ENCODE measurements at places on chromosomes 13 and 19. TPM values are rescaled to one million over a fixed set of nuclear protein-coding genes. Genes with fewer than 3 reads are reported as not detected.

- no peak for DNase-seq
Observed at GRCh38 chr19:11678504-11678903, 60.2 kb downstream of the ZNF823 start.

GRCh38 chr13:61406275-61406674 is 9.4 kb downstream of the PCDH20 start:
- DNase-seq: no peak

- DNase-seq: no peak
Observed at GRCh38 chr13:31191748-31192147, 8.0 kb upstream of the B3GLCT start.

Gene TICAM1
- 0.38 TPM for total RNA-seq

Gene ADGRE2
- 2.4 TPM for total RNA-seq

DNA sequence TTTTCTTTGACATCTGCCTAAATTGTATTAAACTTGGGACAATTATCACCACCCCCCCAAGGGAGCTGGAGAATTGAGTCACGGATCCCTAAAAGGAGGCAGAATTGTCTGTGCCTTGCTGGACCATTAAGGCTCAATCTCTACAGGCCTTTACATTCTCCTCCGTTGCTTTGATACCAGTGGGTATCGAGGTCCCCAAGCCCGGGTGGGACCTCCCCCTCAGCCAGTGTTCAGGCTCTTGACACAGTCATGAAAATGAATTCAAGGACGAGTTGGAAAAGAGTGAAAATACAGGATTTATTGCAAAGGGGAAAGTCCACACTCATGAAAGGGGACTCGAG is 5.6 kb downstream of the PPP1R15A start:
- no peak for DNase-seq

Gene SLC25A41
- not detected for total RNA-seq

- no peak for DNase-seq
Observed at GRCh38 chr13:29703421-29703820, 107.9 kb upstream of the SLC7A1 start.

GRCh38 chr19:44813070-44813840 is 4.4 kb downstream of the BCAM start:
- peak; percentile 70 for DNase-seq

- DNase-seq: no peak
Observed at GRCh38 chr13:95226476-95226875, 74.8 kb downstream of the ABCC4 start.

Gene FFAR2
- total RNA-seq: not detected

- no peak for DNase-seq
Observed at GRCh38 chr13:112670864-112671263, 19.0 kb upstream of the ATP11A start.

- DNase-seq: no peak
Observed at GRCh38 chr19:4972509-4973230, 3.8 kb downstream of the KDM4B start.

Gene ZNF506
- total RNA-seq: 24.7 TPM

DNA sequence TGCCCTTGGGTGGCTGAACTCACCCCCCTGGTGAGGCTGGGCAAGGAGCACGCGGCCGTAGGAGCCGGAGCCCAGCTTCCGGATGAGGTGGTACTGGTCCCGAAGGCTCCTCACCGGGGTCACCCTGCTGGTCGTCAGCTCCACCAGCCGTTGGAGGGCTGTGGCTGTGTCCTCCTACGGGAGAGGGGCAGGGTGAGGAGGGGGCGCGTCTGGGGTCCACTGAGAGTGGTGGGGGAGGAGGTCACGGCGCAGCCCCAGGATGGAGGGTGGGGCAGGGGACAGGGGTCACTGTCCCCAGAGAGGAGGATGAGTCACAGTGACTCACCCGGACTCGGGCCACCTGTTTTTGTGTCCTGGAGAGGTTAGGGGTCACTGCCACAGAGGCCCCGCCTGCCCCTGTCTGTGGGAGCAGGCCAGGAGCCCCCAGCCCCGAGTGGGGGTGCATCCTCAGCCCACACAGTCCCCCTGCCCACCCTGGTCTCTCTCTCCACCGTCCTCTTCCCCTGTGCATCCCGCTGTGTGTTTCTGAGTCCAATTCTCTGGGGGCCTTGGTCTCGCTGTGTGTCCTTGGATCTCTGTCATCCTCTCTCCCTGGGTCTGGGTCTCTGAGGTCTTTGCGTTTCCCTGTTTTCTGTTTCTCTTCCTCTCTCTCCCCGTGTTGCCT is 435 bp downstream of the SBK3 start:
- no peak for DNase-seq

- no peak for DNase-seq
Observed at GRCh38 chr13:29877456-29878078, 27.1 kb upstream of the UBL3 start.

GRCh38 chr13:94261163-94261562 is 218.3 kb downstream of the DCT start:
- DNase-seq: no peak

GRCh38 chr13:50521831-50522149 is 321.7 kb downstream of the DLEU7 start:
- DNase-seq: no peak

DNA sequence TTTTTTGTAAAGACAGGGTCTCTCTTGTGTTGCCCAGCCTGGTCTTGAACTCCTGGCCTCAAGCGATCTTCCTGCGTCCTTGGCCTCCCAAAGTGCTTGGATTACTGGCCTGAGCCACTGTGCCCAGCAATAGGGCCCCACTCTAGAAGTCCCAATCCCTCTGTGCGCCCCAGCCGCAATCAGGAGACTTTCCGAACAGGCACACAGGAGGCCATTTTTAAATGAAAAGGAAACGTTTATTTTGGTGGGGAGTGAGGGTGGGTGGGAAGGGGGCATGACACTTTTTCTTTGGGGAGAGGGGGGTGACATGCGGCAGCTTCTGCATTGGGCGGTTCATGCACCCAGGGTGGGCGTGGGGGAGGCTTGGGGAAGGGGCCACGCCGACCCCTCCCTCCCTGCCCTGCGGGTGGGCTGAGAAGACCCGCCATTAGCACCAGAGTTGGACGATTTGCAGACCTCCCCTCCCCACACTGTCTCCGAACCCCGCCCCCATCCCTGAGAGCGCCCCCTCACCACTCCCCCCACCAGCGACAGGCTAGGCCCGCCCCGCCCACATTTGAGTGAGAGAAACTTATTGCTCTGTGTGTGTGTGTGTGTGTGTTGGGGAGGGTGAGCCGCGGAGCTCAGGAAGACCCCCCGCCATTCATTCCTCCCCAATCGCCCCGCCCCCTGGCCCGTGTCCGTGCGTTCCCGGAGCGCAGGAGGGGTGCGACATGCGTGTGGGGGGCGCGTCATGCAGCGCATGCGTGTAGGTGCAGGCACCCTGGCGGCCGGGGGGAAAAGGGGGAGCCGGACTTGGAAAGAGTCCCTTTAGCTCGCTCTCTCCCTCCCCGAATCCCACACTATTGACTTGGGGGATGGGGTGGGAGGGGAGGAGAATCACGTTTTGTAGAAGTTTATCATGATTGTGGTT is 17.2 kb downstream of the KCNC3 start:
- peak; percentile 96 for DNase-seq

DNA sequence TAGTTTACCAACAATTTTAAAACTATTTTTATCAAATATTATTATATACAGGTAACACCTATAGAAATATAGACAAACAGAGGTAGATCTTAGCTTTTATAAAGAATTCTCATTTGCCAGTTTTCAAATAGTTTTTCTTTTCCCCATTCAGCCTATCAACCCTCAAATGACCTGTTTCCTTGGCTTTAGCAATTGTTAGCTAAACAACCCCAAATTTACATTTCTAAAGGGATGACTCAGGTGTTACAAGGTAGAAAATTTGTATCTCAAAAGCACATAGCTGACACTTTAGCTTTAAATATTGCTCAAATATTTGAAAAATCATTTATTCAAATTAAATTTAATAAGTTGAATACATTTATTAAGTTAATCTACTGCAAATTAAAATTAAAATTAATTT is 1207.2 kb downstream of the SLITRK1 start:
- peak; percentile 80 for DNase-seq

Gene ZNF473
- 17.4 TPM for total RNA-seq

GRCh38 chr13:47146991-47147811 is 250.3 kb upstream of the HTR2A start:
- no peak for DNase-seq

DNA sequence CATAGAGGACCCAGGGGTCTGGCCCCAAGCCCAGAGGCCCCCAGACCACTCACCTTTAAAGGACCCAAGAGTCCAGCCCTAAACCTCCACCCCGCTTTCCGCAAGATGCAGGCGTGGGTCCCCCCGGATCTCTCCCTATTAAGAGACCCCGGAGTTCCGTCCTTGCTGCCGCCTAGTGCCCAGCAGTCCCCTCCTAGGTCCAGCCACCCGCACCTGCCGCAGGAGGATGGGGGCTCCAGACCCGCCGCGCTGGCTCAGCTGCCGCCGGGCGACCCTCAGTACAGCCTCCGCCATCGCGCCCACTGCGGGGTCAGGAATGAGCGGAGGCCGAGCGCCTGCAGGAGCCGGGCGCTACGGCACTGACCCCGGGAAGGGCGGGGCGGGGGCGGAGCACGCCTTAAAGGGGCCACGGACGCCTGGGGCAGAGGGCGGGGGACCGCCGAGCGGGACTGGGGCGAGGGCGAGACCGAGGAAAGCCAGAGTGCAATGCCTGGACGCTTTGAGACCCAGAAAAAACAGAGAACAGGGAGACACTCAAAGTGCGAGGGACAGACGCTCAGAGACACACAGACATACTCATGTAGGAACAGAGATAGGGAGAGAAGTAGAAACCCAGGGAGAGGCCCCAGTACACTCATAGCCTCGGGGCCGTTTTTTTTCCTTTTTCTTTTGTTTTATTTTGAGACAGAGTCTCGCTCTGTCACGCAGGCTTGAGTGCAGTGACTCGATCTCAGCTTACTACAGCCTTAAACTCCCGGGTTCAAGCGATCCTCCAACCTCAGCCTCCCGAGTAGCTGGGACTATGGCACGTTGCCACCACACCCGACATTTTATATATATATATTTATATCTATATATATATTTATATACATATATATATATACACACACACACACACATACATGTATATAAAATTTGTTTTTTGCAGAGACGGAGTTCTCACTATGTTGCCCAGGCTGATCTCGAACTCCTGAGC is at the start of gene ETHE1:
Gene ETHE1, minus strand, starts transcription at position 318 of the 976 bp plus-strand sequence. Its CDS starts 24 bp downstream, at position 294.
- peak; percentile 89 for DNase-seq

Gene KIR2DL4
- not detected for total RNA-seq

Gene SLC15A1
- total RNA-seq: 2.4 TPM

Gene ZNF443
- total RNA-seq: 10.0 TPM

DNA sequence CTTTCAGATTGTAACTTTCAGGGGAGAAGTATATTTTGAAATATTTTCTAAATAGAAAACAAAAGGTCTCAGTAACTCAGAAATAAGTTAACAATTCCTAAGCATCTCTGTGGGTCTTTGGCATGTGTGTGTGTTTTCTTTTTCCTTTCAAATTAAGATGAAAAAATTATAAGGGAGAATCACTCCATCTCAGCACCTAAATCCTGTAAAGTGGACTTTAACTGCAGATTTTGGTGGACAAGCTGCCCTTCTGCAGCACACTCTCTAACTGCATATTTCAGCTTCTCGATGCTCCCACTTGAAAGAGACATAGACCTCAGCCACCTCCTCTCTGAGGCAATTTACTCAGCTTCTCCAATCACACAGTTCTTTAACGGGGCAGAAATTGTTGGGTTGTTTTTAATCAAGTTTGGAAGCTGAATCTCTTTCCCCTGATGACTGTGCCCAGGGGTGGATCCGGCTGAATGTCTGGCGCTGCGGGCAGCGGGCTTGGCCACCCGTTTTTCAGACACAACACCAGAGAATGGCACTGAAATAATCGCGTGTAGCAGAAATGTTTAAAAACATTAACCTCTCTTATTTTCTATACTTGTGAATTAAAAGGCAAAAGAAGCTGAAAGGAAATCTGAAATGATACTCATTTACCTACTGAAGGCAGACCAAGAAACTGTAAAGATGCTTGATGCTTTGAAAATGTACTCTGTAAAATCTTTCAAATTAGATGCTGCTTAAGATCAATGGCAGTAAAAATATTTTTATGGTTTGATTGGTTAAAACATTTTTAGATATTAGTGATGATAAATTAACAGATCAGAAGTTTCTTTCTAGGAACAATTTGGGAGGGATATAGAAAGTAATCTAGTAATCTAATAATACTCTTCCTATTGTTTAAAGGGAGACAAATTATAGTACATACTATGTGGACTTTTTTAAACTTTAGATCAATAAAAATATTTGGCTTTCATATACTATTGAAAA is 12.4 kb downstream of the ZIC2 start:
- peak; percentile 31 for DNase-seq

Gene C19orf67
- not detected for total RNA-seq

Gene KCTD12
- total RNA-seq: 10.1 TPM

- DNase-seq: no peak
Observed at GRCh38 chr13:103517066-103517767, 451.0 kb upstream of the SLC10A2 start.

Gene KLK6
- total RNA-seq: 0.56 TPM

DNA sequence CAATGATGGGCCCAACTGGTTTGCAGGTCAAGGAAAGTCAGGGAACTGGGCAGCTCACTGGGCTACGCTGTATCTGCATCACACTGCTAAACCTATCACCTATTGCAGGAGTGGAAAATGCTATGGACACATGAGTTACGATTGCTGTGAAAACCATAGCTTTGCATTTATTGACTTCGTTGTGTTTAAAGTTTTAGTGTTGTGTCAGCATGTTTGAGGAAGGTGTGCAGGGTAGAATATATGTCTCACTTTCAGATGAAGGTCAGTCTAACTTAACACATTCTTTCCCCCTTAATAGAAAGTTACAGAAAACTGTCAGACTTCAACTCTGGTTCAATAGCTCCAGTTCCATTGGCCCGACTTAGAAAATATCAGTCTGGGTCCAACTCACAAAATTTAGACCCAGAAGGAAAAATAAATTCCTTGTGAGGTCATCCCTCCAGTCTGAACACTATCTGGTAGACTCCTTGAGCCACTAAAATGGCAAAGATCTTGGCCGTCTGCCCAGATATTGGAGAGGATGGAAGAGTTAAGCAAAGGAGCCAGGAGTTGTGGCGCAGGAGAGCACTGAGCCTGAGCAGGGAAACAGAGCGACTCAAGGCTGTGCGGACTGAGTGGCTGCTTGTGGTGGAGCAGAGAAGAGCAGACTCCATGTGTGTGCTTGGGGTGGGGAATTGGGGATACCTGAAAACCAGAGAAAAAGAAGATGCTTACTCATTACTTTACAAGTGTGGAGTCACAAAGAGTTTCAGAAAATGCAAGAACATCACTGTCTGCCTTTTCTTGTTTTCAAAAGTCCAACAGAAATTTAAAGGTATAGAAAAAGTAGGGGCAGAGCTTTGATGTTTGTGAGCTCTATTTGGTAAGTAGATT is 518.5 kb downstream of the FGF9 start:
- DNase-seq: no peak

Gene LMTK3
- 5.7 TPM for total RNA-seq

GRCh38 chr19:58355908-58356765 is 2.8 kb upstream of the A1BG start:
- peak; percentile 82 for DNase-seq

Gene SERPINE3
- total RNA-seq: 0.17 TPM

- DNase-seq: peak; percentile 32
Observed at GRCh38 chr19:44807162-44807561, 1.7 kb upstream of the BCAM start.

Measured in GM23338 (cell line).